ENCODE measurements at places on chromosomes 12 and 14.

GRCh38 chr12:50282721-50283228 is 545 bp downstream of the LIMA1 start:
- no peak for DNase-seq

DNA sequence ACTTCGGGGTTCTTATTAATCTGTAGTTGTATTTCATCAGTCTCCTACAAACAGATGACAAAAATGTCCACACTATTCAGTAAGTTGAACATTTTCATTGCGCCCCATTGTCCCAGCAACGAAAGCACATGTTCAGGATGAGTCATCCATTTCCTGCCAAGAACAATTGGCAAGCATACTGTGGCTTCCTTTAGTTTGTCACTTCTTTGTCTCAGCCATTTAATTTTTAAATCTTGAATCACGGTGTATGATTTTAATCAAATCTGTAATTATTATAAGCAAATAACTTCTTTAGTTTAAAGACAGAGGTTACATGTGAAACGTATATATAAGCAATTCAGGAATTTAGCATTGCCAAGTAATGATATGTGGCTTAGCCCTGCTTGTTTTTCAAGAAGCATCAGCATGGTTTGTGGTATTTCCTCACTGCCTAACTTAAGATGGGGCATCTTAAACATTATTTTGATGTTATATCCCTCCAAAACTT is 211.3 kb upstream of the KRR1 start:
- peak; percentile 85 for DNase-seq

GRCh38 chr14:25086821-25087396 is 37.0 kb upstream of the STXBP6 start:
- DNase-seq = no peak

DNA sequence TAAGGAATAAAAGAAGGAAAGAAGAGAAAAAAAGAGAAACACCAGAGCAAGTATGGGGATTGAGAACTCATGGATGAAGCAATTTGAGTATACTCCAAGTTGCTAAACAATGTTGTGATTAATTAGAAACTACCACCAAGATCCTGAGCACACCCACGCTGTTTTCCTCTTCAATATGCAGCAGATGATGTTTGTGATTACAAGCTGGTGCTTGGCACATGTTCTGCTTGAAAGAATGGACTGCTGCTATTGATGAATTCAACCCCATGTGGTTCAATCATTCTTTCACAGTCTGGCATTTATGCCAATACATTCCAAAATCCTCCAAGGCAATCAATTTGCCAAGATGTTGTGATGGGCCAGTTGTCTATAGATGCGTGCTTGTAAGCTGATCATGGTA is 146.8 kb downstream of the SLC2A13 start:
- DNase-seq = no peak

GRCh38 chr12:78210894-78211302 is 380.2 kb downstream of the NAV3 start:
- no peak for DNase-seq

- DNase-seq = no peak
Measured at GRCh38 chr12:67698672-67699581, 50.4 kb downstream of the DYRK2 start.

DNA sequence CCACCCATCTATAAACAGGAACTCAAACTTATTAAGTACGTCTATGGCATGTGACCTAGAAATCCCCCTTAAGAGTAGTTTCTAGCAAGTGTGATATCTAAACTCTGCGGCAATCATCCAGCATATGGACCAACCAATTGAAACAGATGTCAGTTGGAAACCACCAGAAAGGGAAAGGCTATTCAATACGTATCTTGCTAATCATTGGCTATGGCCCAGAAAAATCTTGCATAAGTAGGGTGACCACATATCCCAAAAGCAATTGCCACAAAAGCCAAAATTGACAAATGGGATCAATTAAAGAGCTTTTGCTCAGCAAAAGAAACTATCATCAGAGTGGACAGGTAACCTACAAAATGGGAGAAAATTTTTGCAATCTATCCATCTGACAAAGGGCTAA is 24.2 kb downstream of the SYNJ2BP start:
- no peak for DNase-seq

GRCh38 chr12:82479511-82479910 is 121.2 kb downstream of the METTL25 start:
- no peak for DNase-seq

DNA sequence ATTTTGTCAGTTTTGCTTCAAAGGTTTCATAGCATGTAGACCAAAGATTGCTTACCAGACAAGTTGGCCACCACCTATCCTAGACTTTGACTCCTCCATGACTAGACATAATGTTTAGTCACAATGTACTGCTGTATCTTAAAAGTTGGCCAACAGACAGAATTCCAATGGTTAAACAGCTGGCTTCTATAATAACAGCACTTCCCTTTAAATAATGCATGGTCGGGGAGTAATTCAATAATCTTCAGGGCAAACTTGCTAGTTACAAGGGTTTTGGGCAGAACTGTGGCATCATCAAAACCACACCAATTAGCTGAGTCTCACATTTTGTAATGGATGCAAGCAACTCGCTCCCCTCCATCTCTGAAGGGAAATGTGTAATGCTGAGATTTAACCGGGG is 56.9 kb downstream of the IGF1 start:
- no peak for DNase-seq

GRCh38 chr12:64739778-64740177 is 19.4 kb downstream of the GNS start:
- DNase-seq = no peak

GRCh38 chr14:32744811-32745445 is 193.8 kb upstream of the NPAS3 start:
- no peak for DNase-seq

- DNase-seq = no peak
Measured at GRCh38 chr12:14691560-14691959, 4.8 kb downstream of the GUCY2C start.

DNA sequence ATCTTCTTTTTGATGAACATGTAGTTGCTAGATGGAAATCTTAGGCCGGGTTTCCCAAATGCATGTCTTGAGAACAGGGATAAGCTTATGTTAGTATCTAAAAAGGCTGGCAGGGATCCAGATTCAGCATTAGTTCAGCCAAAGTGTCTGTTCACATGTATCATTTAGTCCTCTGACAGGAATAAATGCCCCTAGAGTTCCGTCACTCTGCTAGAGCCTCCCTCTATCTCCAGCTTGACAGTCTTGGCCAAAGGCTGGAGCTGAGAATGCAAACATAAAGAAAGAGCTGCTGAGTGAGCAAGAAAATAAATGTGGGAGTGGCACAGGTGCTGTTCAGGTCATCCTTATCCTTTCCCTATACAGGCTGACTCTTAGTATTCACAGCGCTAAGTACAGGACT is 13.8 kb upstream of the NELL2 start:
- DNase-seq = no peak

DNA sequence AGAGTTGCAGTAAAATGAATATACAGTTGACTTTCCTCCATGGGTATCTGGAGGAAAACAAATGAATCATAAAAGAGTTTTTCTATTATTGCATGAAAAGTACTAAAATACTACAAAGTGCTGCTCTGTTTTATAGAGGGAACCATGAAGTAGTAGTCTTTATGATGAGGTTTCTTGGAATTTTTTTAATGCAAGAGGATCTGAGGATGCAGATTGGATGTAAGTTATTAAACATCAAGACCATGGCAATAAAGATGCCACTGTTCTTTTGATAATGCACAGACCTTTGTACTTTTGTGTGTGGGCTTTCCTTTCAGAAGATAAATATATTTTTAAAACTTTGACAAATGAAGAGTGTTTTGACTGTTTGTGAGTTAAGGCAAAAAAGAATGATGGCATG is 87.5 kb downstream of the DACT1 start:
- no peak for DNase-seq

- DNase-seq = no peak
Measured at GRCh38 chr12:62903151-62903550, 31.8 kb downstream of the PPM1H start.

- DNase-seq = no peak
Measured at GRCh38 chr14:72054911-72055310, 122.7 kb downstream of the RGS6 start.

DNA sequence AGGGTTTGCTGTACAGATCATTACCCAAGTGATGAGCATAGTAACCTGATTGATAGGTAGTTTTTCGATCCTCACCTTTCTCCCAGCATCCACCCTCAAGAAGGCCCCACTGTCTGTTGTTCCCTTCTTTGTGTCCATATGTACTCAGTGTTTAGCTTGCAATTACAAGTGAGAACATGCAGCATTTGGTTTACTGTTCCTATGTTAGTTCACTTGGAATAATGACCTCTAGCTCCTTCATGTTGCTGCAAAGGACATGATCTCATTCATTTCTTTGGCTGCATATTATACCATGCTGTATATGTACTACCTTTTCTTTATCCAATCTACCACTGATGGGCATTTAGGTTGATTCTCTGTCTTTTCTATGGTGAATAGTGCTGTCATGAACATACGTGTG is 181.6 kb upstream of the FOXG1 start:
- no peak for DNase-seq

DNA sequence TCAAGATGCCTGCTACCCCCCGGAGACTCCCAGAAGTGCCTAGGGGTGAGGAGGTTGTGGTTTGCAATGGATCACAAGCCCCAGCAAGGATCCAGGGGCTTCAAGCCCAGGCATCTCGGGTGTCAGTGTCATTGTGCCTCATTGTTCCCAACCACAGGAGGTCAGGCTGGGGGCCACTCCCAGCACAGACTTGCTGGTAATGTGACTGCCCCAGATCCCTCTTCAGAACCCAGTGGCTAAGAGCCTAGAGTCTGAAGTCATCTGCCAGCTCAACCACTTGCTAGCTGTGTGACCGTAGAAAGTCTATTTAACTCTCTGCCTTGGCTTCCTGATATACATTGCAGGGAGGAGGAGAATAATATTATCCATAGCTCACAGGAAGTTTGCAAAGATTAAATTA is 7.7 kb upstream of the ASB2 start:
- no peak for DNase-seq

- DNase-seq = no peak
Measured at GRCh38 chr12:50914872-50915484, 37.4 kb upstream of the HIGD1C start.

DNA sequence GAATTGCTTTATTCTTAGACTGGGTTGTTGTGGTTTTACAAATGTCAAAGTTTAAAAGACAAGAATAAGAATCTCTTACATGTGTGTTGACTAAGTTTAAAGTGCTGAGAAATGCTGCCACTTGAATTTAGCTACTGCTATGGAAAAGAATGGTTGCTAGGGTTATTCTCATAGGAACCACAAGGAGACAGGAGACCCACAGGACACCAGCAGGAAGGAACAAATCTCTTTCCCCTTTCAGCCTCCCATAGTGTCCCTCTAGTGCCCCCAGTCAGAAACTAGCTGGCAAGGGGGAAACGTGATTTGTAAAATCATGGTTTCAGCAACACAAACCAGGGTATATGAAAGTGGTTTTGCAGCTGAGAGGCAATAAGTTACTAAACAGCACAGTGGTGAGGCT is 102.7 kb downstream of the ST8SIA1 start:
- DNase-seq = no peak

DNA sequence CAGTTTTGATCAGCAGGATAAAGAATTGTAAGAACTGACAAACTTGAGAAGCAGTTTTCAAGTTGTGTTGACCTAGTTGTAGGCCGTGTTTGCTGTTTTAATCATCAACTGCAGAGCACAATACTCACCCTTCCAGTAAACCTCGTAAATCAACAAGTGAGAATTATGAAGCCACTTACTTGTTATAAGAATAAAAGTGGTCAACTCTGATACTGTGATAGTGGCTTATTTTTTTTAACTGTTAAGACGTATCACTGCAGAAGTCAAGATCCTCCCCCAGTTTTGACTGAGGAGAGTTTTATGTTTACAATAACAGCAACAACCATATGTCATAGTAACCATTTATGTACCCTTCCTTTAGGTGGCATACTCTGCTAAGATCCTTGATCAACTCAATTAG is 100.8 kb upstream of the DACT1 start:
- no peak for DNase-seq

DNA sequence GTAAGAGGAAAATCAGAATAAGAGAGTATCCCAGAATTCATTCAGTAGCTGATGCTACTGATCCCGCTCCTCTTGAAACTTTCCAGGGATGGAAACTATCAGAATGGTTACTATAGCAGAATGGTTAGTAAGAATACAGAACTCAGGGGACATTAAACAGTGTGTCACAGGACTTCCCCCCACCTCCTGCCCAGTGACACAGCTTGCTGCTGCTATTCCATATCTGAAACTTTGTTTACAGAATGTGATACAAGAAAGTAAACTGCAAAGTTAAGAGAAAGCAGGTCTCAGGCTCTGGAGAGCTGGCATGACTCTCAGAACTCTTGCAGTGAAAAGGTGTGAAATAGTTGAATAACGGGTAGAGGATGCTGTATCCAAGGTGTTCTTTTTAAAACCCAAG is 3.4 kb downstream of the SPX start:
- DNase-seq = no peak

DNA sequence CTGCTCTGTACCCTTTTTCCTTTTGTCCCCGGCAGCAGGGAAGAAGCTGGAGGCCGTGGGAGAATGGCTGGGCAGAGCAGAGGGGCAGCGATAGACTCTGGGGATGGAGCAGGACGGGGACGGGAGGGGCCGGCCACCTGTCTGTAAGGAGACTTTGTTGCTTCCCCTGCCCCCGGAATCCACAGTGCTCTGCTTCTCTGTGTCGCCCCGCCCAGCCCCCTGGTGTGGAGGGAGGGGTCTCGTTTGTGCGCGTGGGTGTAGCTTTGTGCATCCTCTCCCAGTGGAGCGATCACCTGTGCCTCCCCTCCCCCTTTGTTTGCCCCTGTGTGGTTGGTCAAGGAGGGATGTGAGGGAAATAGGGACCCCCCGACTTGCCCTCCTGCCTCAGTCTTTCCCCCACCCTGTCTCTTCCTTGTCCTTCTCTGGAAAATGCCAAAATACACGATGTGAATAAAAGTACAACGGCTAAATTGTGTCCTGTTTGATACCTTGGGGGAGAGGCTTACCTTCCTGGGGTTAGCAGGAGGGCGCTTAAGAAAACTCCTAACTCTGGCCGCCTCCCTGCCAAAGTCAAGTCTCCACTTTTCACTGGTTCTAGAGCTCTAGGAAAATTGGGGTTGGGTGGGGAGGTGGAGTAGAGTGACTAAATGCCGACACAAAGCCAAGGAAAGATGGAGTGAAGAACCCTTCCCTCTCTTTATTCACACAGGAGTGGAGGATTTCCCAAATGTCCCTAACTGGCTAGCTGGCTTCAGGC is 990 bp upstream of the TPI1 start:
- DNase-seq = no peak

GRCh38 chr12:82963956-82964355 is 277.2 kb downstream of the TMTC2 start:
- DNase-seq = no peak

GRCh38 chr14:101891471-101891870 is 72.9 kb upstream of the DYNC1H1 start:
- no peak for DNase-seq

DNA sequence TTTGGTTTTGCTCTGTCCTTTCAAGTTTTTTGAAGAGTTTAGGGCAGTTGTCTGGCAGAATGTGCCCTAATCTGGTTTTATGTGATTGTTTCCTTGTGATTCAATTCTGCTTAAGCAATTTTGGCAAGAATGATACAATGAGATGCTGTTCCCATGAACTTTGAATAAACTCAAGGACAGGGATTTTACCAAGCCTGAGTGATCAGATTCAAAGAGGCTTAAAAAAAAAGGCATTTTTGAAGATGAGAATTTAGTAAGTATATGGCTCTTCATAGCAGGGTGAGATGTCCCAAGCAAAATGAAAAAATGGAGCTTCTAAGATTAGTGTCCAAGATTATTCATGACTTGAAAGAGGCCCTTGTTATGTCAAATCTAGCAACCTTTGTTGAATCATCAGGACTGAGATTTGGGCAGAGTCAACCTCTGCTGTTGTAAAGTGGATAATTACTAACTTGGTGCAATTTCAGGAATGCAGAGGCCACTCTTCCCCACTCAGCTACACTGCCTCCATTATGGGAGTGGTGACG is 180.6 kb upstream of the NUDT4 start:
- no peak for DNase-seq

GRCh38 chr12:95116773-95117172 is 43.4 kb upstream of the NR2C1 start:
- DNase-seq = no peak
